ENCODE measurements at places on chromosomes 13 and 19. TPM values are rescaled to one million over a fixed set of nuclear protein-coding genes. Genes with fewer than 3 reads are reported as not detected.
A peak's percentile ranks its signal among the peaks of the same experiment; 100 is the strongest.

SHD gene
- total RNA-seq = 1.3 TPM

ZNF737 gene
- not detected for total RNA-seq

MYCBP2 gene
- 28.6 TPM for total RNA-seq

ZNF681 gene
- total RNA-seq = 10.3 TPM

PRR22 gene
- total RNA-seq = 1.5 TPM

CYP2A6 gene
- total RNA-seq = not detected

ZNF587B gene
- total RNA-seq = 27.9 TPM

SIGLECL1 gene
- total RNA-seq = not detected

LIG4 gene
- 4.9 TPM for total RNA-seq

RPL28 gene
- 505 TPM for total RNA-seq

ZNF428 gene
- 70.5 TPM for total RNA-seq

ZNF540 gene
- not detected for total RNA-seq

CLEC4G gene
- not detected for total RNA-seq

GRCh38 chr19:29787281-29787680 is 24.5 kb upstream of the CCNE1 start:
- DNase-seq = no peak

GRCh38 chr13:77514336-77514726 is 21.2 kb upstream of the SCEL start:
- DNase-seq = no peak

DNA sequence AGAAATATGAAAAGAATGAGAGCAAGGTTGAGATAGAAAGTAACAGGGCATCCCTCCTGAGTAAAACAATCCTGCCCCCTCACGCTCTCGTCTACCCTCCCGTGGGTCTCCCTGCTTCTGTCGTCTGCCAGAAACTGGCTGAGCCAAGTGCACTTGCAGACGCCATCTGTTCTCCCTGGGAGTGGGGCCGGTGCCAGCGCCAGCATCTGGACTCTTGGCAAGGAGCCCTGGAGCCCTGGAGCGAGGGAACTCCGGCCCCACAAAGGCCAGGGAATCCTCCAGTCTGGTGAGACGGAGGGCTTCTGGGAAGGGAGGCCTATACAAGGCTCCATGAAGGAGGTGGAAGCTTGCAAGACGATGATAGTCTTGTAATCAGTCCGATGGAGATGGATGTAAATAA is 2.3 kb upstream of the TMEM91 start:
- DNase-seq = no peak

GRCh38 chr13:64845110-64845509 is 2385.0 kb downstream of the PCDH9 start:
- no peak for DNase-seq

- no peak for DNase-seq
Observed at GRCh38 chr19:6109947-6110346, 353 bp downstream of the RFX2 start.

DNA sequence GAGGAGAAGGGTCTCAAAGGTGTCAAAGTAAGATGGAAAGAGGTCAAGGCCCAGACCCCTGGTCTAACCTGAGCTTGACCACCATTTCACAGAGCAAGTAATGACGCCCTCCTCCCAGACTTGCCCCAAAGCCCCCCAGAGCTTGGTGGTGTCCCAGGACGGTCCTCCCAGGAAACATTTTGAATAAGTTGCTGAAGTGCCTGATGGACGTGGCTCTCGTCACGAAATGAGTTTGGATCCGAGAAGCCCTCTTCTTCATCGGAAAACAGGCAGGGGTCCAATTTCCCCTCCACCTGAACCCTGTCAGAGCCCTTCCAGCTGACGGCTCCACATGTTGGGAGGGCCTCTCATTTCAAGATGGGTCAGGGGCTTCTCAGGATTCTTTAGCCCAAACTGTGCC is 54.5 kb upstream of the TPM4 start:
- DNase-seq = no peak

- DNase-seq = peak; percentile 86
Observed at GRCh38 chr19:3225169-3225485, 666 bp downstream of the CELF5 start.

DNA sequence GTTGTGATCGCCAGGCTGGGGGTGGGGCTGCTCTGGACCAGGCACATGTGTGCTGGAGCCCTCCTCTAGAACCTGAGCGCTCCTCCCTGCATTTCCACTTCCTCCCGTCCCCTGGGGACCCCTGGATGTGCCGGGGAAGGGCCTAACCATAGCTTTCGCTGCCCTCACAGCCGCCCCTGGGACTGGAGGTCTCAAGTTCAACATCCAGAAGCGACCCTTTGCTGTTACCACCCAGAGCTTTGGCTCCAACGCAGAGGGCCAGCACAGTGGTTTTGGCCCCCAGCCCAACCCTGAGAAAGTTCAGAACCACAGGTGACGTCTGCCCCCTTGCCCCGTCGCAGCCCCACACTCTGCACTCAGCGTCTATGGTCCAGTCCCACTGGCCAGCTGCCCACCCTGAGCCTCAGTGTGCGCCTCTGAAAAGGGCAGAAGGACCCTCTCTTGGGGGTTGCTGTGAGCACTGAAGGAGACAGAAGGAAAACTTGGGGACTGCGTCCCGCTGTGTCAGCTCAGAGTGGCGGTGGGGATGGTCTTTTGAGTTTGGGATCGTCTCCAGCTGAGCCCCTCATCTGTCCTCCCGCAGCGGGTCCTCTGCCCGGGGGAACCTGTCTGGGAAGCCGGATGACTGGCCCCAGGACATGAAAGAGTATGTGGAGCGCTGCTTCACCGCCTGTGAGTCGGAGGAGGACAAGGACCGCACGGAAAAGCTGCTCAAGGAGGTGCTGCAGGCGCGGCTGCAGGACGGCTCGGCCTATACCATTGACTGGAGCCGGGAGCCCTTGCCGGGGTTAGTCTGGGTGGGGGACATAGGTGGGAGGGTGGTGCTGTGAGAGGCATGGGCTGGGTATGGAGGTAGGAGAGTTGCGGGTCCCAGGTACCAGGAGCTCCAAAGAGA is 6.0 kb downstream of the LENG8 start:
- peak; percentile 34 for DNase-seq

- no peak for DNase-seq
Observed at GRCh38 chr13:74205313-74205690, 71.1 kb upstream of the KLF12 start.

GRCh38 chr13:37026771-37027170 is 26.2 kb downstream of the EXOSC8 start:
- no peak for DNase-seq

DNA sequence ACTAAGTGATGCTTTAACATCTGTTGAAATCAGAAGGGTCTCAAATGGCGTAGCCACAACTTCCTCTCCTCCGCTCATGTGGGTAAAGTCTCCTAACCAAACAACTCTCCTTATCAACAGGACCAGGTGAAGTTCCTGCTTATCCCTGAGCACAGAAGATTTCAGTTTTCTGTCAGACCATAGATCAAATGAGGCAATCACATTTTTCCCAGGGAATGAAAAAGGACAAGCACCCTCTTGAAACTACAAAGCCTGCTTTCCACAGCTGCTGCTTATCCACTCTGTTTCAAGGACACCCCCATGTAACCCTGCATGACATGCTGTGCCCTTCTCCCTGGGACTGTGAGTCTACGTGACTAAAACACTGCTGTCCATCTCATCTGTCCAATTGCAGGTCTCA is 788.3 kb upstream of the SLITRK5 start:
- no peak for DNase-seq

GRCh38 chr13:74820809-74821208 is 661.2 kb downstream of the TBC1D4 start:
- no peak for DNase-seq

GRCh38 chr19:6246174-6247006 is 33.4 kb downstream of the MLLT1 start:
- no peak for DNase-seq

DNA sequence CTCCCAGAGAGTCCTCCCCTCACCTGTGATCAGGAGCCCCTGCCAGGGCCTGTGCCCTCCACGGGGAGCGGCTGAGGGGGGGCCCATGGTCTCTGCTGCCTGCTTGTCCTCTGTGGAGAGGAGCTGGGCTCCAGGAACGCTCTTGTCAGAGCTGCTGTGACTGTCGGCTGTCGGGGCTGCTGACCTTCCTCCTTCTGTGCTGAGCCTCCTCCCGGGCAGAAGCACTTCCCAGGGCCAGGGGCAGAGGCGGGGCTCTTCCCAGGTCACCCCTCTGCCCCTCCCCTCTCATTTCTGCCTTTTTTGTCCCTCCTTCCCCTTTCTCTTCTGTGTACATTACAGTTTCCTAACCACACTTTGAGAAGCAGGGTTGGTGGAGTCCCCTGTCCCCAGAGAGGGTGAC is at the start of gene CEACAM4:
Gene CEACAM4 (minus strand): TSS at position 198 of the 400 bp plus-strand sequence. CDS start 111 bp downstream, at position 87.
- no peak for DNase-seq

GRCh38 chr19:30084390-30084819 is 142.4 kb downstream of the URI1 start:
- DNase-seq = no peak

DNA sequence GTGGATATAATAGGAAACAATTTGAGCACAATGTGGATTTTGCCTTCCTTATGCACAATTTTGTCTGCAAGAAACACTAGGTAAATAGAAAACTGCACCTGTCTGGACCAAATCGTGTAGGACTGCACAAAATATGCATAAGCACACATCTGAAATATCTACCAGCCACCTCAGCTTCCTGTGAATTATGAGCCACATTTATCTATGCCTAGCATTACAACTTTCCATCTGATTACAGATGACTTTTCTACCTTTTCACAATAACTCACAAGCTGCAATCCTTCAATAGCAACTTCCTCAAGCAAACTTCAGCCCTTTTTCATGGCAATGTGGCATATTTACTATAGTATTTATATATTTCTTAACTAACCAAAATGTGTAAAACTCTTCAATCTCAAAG is 5.7 kb upstream of the RFX2 start:
- DNase-seq = no peak

- no peak for DNase-seq
Observed at GRCh38 chr19:30935146-30935545, 414.1 kb downstream of the TSHZ3 start.

- DNase-seq = peak; percentile 100
Observed at GRCh38 chr19:11339254-11340098, at the start of gene RAB3D. TSS of gene RAB3D (minus strand) at chr19:11339657. CDS start at chr19:11337399, 2,258 bp downstream.

GRCh38 chr13:100544866-100545683 is 43.5 kb downstream of the GGACT start:
- no peak for DNase-seq

GRCh38 chr13:25833761-25834160 is 218.1 kb downstream of the SHISA2 start:
- no peak for DNase-seq

DNA sequence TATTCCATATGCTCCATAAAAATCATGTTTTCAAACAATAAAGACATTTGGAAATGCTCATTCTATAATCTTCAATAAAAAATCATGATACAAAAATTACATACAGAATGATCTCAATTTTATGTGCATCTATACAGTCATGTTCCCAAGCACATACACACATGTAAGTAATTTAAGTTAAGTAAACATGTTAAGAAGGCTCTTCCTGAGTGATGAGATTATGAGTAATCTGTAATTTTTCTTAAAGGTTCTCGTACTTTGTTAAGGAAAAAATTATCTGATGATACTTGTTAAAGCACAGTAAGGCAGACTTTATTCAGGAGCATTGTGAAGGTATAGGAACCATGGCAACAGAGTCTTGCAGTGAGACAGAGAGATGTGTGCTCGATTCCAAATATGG is 30.0 kb upstream of the DLEU7 start:
- no peak for DNase-seq

GRCh38 chr19:48900477-48901406 is 630 bp downstream of the NUCB1 start:
- peak; percentile 69 for DNase-seq

GRCh38 chr19:35524181-35524837 is 3.8 kb downstream of the SBSN start:
- DNase-seq = peak; percentile 84
